Forelimb muscle (tissue), 1 donor: ENCODE measurements at places on chromosomes 16 and 17. TPM values are rescaled to one million over a fixed set of nuclear protein-coding genes. Genes with fewer than 3 reads are reported as not detected.

GRCh38 chr17:35407531-35407930 is 24.8 kb downstream of the SLFN12 start:
- DNase-seq, result no peak

DNA sequence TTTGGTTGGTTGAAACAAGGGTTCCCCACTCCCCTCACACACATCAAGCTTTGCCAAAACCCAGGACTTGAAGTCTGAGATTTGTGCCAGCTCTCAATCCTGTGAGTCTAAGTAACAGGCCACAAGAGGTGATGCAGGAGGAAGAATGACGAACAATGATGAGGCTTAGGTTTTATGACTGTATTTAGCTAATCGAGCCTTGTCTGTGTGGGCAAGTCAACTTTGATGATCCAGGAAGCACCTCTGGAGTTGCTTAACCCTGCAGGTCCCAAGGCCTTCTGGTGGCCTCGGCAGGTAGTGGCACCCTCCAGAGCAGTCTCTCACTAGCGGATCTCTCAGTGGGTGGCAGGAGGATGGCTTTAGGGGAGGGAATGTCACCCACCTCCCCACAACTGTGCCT is 28.7 kb downstream of the CDK5RAP3 start:
- no peak for DNase-seq

DNA sequence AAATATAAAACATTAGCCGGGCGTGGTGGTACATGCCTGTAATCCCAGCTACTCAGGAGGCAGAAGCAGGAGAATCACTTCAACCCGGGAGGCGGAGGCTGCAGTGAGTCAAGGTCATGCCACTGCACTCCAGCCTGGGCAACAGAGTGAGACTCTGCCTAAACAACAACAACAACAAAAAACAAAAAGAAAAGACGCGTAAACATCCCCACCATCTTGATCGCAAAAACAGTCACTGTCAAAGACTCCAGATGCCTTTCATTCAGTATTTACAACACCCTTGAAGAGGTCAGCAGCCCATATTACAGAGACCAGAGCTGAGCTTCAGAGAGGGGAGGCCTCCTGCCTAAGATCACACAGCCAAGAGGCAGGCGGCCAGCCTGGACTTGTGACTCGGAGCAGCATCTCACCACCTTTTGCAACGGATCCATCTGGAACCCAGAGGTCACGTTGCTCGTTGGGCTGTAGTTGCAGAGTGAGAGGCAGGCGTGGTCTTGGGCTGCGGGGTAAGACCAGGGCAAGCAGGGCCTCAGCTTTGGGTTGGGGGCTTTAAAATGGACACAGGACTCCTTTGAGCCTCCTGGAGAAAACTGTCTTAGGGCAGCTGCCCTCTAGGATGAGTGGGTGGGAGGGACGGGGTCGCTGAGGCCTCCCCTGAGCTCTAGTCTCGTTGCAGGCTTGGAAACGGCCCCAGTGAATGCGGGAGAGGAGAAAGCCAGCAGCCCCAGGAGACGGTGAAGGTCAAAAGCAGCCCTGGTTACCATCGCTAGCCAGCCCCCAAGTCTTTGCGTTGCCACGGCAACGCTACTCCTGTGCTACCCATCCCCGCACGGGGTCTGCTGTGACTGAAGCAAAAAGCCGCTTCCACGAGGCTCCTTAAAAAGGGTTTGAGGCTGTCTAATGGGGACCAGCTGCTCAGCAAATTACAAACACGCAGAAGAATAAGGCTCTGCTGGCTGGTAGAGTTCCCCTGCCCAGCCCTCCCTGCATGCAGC is 26.1 kb downstream of the LGALS3BP start:
- no peak for DNase-seq

GRCh38 chr16:65716737-65717700 is 595.2 kb upstream of the CDH11 start:
- no peak for DNase-seq

- no peak for DNase-seq
Observed at GRCh38 chr17:80665792-80666191, 121.2 kb downstream of the RPTOR start.

DNA sequence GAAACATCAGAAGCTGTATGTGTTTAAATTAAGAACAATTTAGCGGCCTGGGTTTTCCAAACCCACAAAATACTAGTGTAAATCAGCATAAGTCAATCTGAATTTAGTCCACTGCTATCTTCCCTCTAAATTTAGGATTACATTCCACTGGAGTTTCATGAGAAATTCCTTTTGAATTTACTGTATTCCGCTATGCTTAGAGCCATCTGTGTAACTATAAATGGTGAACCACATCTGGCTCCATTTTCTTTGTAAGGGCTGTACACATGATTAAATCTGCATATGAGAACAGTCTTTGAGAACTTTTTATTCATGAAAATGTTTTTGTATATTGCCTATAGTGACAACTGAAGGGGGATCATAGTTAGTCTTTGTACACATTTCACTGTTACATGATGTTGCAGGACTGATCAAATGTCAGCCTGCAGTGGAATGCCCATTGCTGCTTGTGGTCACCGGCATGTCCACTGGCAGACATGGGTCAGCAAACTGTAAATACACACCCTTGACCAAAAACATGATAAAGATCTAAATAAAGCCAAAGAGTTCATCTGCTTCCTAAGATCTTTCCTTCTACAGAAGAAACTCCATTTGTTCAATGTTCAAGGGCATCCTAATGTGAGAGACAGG is 36.8 kb downstream of the RPGRIP1L start:
- no peak for DNase-seq

DNA sequence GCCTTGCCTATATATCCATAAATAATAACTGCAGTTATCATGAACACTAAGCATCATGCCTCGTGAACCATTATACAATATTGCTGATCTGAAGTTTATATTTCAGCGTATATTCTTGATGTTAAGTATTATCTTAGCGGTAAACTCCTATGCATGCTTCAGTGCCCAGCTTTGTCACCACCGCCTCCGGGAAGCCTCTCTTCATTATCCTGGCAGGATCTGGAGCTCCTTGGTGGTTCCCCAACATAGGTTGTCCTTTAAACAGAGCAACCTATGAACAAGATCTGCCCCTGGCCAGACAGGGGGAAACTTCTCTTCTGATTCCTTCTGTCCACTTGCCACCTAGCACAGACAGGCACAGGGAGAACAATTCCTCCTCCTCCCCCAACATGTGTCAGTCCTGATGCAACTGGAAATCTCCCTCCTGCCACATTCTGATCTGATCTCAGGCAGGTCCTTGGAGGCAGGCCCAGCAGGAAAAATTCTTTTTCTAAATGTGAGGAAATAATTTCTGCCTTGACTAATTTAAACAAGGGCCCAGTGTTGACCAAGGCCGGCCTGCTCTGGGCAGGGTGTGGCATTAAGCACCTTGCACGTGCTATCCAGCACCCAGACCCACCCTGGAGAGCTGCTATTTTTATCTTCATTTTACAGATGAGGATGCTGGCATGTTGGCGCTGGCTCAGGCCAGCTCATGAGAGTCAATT is 22.4 kb downstream of the SPNS2 start:
- no peak for DNase-seq

- DNase-seq, result no peak
Observed at GRCh38 chr17:50947782-50948543, 81.8 kb upstream of the TOB1 start.

GRCh38 chr16:58054289-58054688 is 28.7 kb downstream of the MMP15 start:
- no peak for DNase-seq

DNA sequence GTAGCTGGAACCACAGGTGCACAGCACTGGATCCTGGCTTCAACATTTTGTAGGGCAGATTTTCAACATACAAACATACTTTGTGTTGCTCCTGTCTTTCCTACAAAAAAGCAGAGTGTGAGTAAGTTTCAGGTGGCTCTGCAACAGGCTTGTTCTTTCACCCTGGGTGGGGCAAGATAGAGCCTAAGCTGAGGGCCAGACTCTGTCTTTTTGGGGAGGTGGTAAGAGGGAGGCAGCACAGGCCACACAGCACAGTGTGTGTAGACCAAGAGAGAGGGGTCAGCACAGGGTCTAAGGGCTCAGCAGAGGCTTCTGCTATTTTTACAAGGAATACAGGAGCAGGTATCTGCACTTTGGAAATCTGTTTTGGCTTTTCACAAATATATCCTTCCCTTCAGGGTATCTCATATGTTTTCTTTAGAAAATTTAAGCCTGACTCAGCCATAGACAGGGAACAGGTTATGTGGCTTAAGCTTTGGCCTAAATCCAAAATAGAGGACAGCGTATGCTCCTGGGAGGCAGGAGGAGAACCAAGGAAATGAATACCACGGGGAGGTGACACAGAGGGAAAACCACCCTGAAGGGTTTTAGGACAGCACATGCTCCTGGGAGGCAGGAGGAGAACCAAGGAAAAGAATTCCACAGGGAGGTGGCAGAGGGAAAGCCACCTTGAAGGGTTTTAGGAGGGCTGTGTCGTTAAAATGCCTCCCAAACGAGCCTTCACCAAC is 21.6 kb downstream of the EMC8 start:
- DNase-seq, result no peak

GRCh38 chr17:4956493-4957061 is 5.7 kb downstream of the ENO3 start:
- no peak for DNase-seq

- DNase-seq, result no peak
Observed at GRCh38 chr17:37567538-37567937, 41.7 kb downstream of the SYNRG start.

- no peak for DNase-seq
Observed at GRCh38 chr16:78227855-78228254, 128.4 kb downstream of the WWOX start.

DNA sequence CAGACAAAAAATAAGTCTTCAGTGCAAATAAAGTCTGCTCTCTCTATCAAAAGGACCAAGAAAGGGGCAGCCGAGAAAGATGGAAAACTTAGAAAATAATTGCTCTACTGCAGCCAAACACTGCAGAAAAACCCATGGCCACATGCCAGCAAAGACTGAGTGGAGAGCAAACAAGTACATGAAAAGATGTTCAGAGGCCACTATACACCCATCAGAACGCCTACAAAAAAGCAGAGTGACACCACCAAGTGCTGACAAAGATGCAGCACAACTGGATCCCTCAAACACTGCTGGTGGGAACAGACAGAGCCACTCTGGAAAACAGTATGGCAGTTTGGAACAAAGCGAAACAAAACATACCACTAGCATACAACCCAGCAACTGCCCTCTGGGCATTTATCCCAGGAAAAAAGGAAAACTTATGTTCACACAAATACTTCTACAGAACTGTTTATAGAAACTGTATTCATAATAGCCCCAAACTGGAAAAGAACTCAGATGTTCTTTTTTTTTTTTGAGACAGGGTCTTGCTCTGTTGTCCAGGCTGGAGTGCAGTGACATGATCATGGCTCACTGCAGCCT is 36.7 kb downstream of the KIAA0753 start:
- peak; percentile 20 for DNase-seq

GRCh38 chr17:59754552-59754951 is 47.1 kb downstream of the VMP1 start:
- no peak for DNase-seq

GRCh38 chr16:52515068-52515671 is 31.8 kb downstream of the TOX3 start:
- DNase-seq, result no peak

DNA sequence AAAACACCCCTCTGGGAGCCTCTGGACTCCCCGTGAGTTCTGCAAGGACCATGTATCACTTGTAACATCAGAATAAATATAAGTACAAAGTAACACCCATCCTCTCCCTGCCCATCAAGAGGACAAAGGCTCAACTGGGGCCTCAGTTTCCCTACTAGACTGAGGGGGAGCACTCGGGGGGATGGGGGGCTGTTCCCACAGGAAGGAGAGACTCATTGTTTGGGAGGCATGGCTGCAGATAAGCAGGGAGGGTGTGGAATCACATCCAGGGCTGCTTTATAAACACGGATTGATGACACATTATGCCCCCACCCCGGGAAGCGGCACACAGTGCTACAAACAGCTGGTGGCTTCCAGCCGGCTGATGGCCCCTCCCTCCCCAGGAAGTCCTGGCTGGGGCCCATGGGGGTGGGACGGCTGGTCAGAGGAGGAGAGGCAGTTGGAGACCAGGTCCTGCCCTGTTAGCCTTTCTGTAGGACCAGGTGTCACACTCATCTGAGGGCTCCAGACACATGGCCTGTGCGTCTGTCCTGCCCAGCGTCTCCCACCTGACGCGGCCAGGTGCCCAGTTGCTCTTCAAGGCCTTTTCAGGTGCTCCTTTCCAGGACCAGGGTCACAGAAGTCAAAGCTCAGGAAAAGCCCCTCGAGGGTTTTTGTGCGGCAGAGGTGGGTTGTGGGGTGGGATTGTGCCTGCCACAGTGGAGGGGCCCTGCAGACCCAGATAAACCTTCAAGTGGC is 1.3 kb upstream of the MPG start:
- no peak for DNase-seq

DNA sequence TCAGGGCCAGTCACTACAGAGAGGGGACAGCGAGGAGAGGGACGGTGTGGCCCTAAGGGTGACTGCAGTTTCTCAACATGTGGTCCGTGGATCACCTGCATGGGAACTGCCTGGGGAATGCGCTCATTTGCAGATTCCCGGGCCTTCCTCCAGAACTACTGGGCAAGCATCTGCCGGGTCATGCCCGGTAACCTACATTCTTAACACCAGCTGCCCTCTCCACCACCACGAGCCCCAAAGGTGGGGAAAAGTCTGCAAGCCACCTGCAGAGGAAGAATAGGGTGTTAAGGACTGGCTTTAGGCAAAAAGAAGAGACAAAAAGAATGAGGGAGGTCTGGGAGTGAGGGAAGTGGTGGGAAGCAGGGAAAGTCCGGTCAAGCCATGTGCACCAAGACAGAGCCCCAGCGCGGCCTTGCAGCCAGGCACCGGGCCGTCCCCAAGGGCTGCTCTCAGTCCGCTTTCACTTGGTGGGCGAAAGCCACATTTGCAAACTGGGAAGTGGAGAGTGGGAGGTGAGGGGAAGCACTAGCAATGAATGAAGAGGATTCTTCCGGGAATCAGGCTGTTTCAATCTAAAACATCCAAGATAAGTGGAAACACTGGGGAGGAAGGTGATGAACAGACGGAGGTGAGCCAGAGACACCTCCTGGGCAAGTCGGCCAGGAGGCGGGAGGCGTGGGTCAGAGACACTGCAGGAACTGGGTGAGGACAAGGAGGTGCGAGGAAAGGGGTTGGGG is 70.3 kb downstream of the N4BP1 start:
- DNase-seq, result no peak

DNA sequence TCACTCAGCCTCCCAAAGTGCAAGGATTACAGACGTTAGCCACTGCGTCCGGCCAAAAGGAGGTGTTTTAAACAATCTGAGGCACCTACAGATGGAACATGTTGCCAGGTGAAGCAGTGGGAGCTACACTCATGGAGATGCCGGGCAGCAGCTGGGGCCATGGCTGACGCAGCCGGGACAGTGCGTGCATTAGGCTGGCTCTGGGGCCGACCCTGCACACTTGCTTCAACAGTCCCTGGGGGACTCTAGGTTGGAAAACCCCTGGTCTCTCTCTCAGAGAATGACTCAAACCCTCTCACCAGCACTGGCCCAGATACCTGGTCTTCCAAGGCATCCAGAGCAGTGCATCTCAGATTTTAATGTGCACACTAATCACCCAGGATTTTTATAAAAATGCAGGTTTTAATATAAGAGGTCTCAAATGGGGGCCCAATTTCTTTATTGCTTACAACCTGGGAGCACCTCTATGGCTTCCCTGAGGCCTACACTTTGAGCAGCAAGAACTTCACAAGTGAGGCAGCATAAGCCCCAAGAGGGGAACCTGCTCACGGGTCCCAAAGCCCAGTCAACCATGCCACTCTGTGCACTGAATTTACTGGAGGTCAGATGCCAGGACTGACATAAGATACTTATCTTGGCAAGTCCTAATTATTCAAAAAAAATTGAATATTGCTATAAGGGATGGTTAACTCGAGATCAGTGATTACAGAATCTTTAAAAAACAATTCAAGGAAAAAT is 70.8 kb upstream of the TRAP1 start:
- DNase-seq, result no peak

The CCDC92B gene
- 0.14 TPM for polyA plus RNA-seq

The ZNF287 gene
- 5.9 TPM for polyA plus RNA-seq
